ENCODE measurements at places on chromosomes 3 and 15.

- peak; percentile 30 for DNase-seq
Observed at GRCh38 chr3:42733501-42734262, 31.1 kb upstream of the HHATL start.

DNA sequence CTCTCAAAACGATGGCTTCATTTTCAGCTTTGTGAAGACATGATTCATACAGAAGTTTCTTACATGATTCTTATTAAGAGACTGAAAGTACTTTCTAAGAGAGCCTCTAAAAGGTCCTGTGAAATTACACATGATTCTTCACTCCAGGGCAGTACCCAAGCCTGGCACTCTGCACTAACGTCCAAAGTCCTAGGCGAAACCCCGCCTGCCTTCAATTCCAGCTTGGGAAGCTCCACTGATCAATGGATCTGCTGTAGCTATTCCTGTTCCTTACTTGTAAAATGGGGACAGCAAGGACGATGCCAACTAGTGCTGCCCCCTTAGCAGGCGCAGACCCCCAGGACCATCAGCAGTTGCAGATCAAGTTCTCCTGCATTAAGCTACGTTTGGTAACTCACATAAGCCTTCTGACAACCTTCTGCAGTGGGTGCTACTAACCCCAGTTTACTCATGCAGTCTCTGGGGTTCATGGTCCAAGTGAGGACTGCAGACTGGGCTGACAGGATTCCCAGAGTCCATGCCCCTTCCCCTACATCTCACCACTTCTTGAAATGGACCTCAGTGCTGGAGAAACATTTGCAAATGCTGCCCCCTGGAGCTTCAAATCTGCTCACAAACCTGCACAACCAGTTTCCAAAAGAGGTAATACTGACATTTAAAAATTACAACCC lies 10.6 kb downstream of the CHCHD4 start:
- DNase-seq, result no peak

- peak; percentile 89 for DNase-seq
Observed at GRCh38 chr3:35042210-35042991, 596.9 kb upstream of the ARPP21 start.

DNA sequence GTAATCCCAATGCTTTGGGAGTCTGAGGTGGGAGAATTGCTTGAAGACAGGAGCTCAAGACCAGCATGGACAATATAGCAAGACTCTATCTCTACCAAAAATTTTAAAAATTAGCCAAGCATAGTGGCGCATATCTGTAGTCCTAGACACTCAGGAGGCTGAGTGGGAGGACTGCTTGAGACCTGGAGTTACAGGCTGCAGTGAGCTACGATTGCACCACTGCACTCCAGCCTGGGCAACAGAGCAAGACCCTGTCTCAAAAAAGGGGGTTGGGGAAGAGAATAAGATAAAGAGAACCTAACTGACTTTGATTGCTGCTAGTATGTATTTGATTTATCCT lies 755 bp downstream of the CD200R1 start:
- no peak for DNase-seq

DNA sequence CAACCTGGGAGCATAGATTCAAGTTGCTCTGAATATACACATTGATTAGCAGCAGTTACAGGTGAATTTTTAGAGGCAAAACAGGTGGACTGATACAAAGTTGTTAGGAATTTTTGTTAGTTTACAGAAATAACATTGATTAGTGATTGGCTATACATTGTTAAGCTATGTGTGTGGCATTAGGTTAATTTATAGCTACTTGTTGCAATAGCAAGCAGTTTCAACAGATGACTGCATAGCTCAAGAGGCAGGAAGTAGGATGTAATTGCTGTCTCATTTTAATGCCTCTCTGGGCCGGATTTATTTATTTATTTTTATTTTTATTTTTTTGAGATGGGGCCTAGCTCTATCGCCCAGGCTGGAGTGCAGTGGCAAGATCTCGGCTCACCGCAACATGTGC lies 99.7 kb downstream of the TCF12 start:
- no peak for DNase-seq

- DNase-seq, result no peak
Observed at GRCh38 chr3:22728406-22728805, 474.7 kb upstream of the UBE2E2 start.

GRCh38 chr15:32904448-32904847 lies 186.6 kb downstream of the GREM1 start:
- no peak for DNase-seq

DNA sequence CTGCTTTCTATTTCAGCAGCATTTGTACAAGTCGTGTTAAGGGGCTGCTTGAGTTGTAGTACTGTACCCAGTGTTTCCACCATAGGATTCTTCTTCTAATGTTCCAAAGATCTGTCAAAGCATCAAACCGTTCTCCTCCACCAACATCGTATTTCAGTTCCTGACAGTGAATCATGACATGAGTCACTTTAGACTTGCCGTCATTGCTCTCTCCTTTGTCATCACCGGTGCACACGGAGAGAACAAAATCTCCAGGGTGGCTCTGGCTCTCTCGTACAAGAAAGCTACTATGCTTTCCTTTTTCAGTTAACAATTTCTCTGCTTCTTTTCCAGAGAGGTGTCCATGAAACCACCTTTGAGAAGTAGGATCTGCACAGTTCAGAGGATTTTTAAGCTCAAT lies 270.9 kb upstream of the CCDC54 start:
- DNase-seq, result no peak

- no peak for DNase-seq
Observed at GRCh38 chr15:23596736-23597135, 31.3 kb downstream of the MKRN3 start.

DNA sequence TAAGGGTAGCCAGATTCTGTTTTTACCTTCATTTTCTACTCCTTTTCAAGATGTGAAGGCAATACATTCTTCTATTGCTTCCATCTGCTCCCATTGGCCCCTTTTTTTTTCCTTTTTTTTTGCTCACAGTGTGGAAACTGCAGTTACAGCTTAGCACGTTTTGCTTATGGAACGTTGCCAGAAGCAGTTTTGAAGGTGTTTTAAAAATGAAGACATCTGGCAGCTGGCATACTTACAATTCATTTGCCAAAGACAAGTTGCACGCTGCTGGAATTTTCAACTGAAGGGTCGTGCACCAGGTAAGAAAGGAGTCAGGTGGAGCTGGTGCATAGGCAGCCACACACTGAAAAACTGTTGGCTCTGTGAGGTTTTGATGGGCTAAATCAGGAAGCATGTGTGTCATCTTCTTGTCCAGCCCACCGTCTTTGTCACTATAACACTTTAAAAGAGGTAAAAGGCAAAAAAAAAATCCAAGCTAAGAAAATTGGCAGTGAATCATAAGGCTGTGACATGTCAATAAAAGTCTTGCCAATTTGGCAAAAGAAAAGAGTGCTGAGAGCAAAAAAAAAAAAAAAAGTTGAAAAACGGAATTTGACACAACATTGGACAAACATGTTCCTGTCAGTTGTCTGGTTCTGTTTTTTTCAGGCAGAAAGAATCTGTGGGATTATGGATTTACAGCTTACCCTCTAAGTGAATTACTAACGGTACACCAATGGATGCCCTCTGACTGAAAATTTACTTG lies 225.4 kb upstream of the SOX2 start:
- no peak for DNase-seq

DNA sequence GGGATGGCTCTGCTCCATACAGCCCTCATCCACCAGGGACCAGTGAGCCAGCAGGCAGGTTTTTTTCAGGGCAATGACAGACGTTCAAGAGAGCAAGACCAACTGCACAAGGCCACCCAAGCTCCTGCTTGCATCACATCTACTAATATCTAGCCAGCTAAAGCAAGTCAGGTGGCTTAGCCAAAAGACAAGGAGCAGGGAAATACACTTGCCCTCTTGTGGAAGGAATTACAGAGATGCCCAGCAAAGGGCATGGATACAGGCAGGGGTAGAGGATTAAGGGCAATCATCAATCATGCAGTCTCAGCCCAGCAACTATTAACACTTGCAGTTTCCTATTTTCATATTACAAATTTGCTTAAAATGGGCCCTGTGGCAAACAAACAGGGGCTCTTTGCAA lies 81.5 kb upstream of the NTRK3 start:
- no peak for DNase-seq

GRCh38 chr3:107514453-107514852 lies 8.3 kb upstream of the BBX start:
- DNase-seq, result no peak

DNA sequence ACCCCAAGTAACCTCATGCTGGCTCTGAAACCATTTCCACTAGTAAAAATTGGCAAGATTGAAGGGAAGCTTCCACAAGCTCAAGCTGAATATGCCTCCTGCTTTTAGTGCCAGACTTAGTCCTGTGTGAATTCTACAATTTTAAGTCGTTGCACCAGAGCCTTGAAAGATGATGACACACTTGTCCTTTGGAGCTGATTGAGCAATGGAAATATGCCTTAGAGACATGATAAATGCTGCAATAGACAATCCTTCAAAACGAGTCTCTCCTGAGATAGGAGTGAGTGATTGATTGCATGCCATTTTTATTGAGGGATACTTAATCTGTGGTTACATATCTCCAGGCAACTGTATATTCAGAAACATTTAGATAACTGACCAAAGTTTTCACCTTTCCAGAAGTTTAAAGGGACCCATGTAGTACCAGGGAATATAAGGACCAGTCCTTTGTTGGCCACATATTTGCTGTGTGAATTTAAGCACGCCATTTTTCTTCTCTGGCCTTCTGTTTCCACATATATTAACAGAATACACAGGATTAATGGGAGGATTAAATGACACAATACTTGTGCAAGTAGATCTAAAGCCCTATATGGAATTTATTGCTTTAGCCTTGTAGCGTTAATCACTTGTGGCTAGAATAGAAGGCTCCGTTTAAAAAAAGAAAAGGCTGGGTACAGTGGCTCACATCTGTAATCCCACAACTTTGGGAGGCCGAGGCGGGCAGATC lies 65.1 kb downstream of the PPARG start:
- no peak for DNase-seq

DNA sequence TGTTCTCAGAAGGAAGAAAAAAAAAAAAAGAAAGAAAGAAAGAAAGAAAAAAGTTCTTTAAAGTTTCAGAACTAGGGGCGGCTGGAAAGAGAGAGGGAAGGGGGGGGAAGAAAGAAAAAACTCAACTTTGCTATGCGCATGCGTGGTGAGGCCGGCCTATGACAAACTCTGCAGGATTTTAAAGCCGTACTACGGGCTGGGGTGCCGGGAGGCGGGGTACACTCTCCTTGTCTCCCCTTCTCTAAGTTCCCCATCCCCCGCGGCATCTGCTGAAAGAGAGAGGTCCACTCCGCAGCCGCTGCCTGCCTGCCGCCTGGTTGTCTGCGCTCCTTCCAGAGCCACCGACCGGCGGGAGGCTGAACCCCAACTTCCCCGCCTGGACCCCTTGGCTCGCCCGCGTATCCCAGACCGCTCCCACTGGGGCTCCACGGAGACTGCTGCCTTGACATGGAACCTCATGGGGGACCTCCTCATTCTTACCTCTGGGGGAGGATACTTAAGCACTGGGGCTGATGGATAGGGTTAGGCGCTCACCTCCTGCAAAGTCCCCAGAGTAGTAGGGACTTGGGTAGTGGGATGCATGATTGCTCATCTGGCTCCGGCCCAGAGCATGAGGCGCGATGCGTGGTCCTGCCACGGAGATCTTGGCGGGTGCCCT lies 1.4 kb upstream of the WNT5A start:
- peak; percentile 62 for DNase-seq

DNA sequence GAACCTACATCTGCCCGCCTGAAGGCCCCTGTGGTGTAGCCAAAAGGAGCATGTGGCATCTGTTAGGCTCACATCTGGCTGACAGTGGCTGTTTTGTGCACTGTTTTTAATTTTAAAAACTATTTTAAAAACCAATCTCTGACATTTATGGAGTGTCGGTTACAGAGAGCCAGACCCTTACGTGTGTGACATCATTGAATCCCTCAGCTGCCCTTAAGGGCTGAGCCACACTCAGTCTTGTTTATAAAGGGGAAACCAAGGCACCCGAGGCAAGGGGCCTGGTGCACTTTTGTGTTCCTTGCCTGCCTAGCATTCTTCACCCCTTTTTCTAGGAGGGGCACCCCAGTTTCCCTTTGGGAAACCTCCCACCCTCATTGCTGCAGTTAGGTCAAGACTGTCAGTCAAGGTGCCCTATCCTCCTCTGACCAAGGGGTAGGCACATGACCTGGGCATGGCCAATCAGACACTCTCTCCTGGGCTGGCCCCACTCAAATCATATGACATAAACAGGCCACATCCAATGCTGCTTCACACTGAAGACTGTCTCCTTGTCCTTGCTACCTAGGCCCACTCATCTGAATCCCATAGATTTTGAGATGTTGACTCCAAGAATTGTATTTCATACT lies 105.3 kb downstream of the LSM3 start:
- no peak for DNase-seq

DNA sequence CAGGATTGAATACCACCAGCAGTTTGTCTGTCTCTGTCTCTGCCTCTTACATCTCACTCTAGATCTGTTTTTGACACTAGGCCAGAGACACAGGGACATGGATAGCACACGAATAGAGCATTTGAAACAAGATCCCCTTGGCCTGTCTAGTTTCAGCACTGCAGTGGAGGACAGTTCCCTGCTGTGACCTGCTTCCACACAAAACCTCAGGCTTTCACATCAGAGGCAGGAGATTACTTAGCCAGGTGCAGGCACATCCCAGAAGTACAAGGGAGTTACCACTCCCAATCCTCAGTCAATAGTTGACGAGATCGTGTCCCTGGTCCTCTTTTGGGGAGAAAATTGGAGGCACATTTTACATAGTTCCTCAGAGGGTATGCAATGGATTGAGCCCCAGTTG lies 34.0 kb upstream of the CCK start:
- no peak for DNase-seq

DNA sequence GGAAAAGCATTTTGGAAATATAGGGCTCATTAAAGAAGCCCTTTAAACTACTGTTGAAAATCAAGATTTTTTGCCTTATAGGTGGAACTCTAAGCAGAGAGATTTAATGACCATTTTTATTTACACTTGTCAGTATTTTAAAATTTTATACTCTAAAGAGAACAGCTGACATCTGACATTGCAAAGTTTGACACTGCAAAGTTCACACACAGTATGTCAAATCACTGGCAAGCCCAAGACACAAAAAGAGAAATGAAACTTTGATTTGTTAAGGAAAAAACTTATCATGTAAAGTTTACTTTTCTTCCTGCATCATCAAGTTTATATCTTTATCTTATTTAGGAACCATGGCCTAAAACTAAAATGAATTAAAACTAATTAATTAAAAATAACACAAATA lies 40.2 kb downstream of the DPH6 start:
- DNase-seq, result peak; percentile 74

DNA sequence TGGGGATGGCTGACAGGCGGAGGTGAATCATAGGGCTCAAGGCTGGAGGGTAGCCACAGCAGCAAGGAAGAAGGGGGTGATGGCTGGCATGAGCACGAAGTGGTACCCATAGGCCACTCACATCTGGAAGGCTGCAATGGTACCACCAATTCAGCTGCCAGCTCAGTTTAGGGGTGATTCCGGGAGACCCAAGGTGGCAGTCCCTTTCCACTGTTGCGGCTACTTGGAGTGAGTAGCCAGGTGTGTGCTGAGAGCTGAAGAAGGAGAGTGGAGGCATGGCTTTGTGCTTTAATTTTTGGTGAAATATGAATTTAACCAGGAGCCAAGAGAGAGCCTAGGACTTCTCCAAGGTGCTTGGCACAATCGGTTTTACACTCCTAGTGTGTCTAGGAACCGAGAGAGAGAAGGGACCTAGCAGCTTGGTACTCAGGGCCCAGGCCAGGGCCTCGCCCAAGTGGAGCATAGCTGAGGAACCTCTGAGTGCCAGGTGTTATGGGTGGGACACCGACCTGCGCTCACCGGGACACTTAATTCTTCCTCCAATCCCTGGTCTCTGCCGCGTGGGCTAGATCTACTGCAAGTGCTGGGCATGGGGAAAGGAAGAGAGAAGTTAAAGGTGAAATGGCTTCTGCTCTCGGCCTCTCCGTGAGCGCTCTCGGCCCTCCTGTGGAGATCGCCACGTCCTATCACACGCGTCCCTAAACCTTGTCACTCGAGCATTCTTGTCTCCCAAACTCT lies 32.2 kb upstream of the POLG start:
- DNase-seq, result no peak

All from cerebellar cortex (tissue), 1 donor.